ENCODE measurements at places on chromosomes 4 and X.

- no peak for DNase-seq
Measured at GRCh38 chr4:11397819-11398610, 30.7 kb downstream of the HS3ST1 start.

- DNase-seq: no peak
Measured at GRCh38 chr4:82866706-82867385, 24.1 kb downstream of the SEC31A start.

DNA sequence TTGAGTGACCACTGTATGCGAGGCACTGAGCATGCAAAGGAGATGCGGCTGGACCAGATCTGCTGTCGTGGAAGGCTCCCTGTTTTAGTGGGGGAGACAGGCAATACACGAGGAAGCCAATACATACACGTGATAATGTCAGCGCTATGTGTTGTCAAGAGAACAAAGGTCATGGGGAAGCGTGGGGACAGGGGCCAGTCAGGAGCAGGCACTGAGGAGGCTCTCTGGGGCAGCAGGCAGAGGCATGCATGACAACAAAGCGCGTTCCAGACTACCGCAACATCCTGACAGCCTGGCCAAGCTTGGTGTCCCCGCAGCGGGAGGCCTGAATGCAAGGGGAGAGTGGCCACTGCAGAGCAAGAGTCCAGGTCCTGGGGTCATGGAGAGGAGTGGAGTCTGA lies 61.9 kb downstream of the DCTD start:
- DNase-seq: no peak

DNA sequence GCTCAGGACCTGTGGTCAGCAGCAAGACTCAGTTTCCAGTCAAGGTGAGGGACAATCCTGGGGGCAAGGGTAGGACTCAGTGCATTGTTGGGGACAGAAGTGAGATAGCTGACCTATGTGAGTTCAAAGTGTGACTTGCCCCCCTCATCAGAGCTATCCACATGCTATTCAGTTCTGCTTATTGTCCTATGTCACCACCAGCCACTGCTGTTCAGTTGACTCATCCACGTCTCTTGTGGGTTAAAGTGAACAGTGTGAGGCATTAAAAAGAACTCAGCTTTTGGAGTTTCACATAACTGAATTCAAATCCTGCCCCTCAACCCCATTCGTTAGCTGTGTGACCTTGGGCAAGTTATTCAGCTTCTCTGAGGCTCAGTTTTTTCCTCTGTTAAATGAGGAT lies 4.4 kb upstream of the APLN start:
- DNase-seq: no peak

DNA sequence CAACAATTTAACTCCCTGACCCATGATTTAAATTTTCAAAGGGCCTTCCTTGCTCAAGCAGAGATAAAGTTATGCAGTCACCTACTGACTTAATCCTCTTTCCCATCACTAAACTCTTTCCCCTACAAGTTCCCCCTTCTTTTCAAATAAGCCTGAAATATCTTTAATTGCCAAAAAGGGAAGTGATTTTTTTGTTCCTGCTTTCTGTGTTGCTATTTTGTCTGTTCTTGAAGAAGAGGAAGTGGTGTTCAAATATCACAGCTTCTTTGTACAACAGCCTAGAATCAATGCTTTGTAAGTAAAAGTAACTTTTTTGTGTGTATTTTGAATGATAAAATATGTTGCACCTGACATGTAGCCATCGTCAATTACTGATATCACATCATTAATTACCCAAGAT lies 595.9 kb downstream of the CENPC start:
- DNase-seq: no peak

GRCh38 chrX:42128587-42128986 lies 205.2 kb upstream of the CASK start:
- DNase-seq: no peak

- no peak for DNase-seq
Measured at GRCh38 chr4:162985131-162985530, 181.6 kb downstream of the NAF1 start.

- peak; percentile 12 for DNase-seq
Measured at GRCh38 chr4:139734875-139735380, 69.3 kb downstream of the MGST2 start.

DNA sequence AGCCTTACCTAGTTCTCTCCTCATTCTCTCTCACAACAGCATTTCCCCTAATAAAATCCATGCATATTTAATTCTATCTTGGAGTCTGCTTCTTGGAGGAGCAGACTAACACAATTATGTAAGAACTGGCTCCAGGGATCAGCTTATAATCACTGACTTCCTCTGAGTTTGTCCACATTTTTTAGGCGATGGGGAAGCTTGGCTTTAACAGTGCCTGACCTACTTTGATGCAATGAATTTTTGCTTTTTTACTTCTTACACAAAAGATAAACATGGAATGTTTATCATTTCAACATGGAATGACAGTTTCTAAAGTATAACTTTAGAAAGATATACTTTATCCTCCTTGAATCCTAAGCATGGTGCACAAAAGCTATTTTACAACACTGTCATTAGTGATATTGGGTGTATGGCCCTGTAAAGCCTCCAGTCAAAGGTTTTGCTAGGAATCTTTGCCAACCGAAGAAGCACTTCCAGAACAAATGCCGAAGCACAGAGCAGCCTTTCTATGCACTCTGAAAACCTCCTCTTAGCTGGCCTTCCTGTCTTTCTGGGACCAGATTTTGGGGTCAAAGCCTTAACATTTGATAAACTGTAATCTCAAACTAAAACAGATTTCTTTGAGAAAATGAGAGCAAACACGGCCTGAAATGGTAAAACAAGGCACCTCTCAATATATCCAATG lies 736 bp downstream of the BDH2 start:
- no peak for DNase-seq

GRCh38 chr4:164027805-164028204 lies 533.3 kb downstream of the TMA16 start:
- DNase-seq: no peak

DNA sequence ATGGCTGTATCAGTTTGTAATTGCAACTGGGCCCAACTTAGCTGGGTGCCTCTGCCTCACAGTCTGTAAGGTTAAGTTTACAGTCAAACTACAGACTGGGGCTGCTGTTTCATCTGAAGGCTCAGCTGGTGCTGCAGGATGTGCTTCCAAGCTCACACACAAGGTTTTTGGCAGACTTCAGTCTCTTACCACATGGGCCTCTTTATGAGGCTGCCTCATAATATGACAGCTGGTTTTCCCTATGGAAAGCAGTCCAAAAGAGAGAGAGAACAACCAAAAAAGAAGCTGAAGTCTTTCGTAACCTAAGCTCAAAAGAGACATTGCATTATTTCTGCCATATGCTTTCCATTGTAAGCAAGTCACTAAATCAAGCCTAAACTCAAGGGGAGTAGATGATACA lies 271.7 kb downstream of the DCTD start:
- no peak for DNase-seq

DNA sequence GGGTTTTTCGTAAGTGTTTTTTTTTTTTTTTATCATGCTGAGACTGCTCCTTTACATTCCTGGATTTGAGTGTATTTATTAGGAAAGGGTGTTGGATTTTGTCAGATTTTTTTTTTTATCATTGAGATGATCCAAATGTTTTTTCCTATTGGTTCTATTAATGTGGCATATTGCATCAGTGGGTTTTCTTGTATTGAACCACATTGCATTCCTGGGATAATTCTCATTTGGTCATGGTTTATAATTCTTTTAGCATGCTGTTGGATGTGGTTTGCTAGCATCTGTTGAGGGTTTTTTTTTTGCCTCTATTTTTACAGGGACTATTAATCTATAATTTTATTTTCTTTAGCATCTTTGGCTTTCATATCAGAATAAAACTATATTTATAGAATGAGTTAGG lies 28.8 kb downstream of the COL4A5 start:
- DNase-seq: no peak

- DNase-seq: peak; percentile 4
Measured at GRCh38 chrX:150693725-150694574, 754 bp downstream of the MTMR1 start.

DNA sequence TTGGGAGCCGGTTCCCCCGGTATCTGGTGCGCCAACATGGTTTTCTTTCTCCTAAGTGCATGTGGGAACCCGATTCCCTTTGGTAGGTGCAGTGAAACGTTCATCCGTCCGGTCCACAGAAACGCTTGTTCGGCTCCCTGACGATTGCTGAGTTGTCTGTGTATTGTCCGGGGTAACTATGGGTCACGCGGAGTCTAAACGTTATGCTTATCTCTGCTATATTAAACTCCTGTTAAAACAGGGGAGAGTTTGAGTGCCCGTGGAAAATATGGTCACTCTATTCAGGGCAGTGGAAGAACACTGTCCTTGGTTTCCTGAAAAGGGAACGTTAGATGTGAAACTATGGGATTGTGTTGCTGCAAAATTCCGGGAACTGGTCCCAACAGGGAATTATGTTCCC lies 32.4 kb upstream of the MGST2 start:
- no peak for DNase-seq

DNA sequence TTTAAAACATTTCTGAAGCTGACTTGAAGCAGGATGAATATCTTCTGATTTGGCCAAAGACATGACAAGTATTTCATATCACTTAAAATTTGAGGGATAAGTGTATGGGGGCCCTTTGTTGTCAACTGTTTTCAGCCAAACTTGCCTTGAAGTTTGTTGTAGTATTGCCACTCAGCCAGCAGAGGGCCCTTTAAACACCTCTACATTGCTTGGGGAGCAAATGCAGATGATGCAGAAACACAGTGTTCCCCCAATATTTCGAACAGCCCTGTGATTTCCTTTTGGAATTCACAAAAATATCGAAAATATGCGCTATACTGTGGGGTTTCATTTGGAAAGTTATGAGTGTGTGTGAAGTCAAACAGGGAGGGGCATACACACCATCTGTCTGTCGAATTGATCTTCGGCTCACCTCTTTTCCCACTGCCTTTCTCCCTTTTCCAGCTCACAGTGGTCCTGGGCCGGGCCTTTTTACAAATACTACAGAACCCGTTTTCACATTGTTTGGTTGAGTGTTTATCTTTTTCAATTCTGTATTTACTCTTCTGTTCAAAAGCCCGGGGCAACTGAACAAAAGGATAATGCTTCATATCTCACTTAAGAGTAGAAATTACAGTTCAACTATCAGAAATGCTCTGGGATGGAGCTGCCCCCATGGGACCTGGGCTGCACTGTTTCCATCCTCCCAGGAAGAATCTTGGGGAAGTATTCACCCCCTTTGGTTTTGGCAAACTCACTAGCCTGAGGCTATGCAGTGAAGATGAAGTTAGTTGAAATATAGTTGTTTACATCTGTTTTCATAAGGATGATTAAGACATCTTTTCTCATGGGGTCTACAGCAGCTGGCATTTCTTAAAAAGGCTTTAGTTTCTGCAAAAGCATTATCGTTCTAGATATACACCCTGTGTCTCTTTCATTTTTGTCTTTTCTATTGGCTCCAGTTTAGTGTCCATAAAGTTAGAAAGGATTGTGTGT lies 137.6 kb downstream of the EGF start:
- DNase-seq: no peak

- DNase-seq: no peak
Measured at GRCh38 chr4:161188578-161188977, 975.2 kb downstream of the FSTL5 start.

- no peak for DNase-seq
Measured at GRCh38 chr4:156779042-156779441, 192.6 kb downstream of the PDGFC start.

GRCh38 chr4:138555584-138555983 lies 313.4 kb upstream of the SLC7A11 start:
- no peak for DNase-seq

DNA sequence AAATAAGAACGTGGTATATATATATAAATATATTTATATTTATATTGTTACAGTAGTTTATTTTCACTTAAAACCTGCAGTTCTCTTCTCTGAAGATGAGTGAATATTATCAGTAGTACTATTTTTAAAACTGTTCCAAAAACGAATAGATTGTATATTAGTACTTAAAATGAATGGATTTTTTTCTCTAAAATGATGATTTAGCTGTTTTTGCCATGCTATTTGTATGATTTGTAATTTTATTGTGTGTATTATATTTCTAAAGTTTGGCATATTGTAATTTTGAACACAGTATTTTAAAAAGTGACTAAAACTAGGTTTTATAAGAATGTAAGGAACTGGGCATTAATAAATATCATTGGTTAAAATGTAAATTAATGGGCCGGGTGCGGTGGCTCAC lies 22.0 kb downstream of the TRAPPC11 start:
- DNase-seq: no peak

GRCh38 chr4:86442881-86443280 lies 83.0 kb upstream of the MAPK10 start:
- DNase-seq: no peak

Measured in NCI-H1048 (cell line).